Fibroblast of gingiva (primary cell): ENCODE measurements at places on chromosomes 3 and 15.

DNA sequence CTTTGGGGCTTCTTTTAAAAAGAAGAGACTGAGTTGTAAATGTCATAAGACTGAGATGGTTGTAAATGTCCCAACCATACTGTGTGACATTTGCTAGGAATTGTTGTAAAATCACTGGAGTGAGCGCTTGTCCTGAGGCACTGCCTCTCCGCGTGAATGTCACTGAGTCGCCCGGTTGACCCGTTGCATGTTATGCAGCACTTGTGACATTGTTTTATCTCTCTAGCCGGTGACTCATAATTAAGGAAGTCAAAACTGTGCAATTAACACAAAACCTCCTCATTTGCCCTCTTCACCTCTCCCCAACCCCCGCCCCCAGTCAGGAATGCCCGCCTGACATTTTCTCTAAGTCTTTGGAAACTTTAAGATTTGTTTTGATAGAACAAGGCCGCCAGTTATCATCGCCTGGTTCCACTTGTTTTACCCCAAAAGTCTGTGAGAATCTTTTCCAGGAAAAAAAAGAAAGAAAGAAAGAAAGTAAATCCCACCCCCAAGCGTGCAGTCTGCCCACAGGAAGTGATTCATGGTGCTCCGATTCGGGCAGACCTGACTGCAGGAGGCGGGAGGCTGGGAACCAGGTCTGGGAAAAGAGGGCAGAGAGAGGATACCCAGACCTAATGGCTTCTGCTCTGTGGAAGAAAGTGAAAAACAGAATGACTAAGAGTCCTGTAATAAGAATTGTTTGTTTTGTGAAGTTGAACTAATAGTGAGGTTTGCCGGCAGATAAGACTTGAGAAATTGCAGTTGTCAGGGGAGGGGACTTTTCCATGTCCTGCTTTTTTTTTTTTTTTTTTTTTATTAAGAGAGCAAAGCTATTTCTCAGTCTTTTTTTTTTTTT lies 84.8 kb downstream of the SMAD3 start:
- DNase-seq, result peak; percentile 75

GRCh38 chr3:43609406-43609805 lies 12.4 kb downstream of the ANO10 start:
- no peak for DNase-seq

DNA sequence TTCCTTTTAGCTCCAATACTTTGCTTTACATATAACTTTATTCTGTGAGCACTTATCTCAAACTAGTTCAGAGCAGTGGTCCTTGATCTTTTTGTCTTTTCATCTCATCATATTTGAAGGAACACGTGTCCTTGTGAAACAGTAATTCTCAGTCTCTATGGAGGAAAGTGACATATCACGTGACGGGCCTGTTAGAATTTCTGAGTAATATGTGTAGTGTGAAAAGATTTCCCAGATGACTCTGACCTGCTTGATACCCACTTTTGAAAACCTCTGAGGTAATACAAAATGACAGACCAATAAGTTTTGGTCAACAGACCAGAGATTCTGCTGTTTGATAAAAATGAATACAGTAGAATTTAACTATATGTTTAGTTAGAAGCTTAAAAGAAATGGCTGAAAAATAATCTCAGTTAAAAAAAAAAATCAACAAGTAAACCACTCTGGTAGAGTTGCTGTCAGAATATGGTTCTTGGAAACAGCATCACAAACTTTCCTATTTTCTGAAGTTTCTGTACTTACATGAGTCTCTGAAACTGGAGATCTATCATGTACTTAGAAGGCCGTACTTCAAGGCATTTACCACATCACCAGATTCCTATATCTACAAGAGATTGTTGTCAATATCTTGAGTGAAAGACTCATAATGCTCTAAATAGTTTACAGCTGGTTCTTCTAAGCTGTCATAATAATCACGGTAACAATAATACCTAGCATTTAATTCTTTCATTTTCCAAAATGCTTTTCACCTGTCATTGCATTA lies 590.2 kb upstream of the TBL1XR1 start:
- no peak for DNase-seq

DNA sequence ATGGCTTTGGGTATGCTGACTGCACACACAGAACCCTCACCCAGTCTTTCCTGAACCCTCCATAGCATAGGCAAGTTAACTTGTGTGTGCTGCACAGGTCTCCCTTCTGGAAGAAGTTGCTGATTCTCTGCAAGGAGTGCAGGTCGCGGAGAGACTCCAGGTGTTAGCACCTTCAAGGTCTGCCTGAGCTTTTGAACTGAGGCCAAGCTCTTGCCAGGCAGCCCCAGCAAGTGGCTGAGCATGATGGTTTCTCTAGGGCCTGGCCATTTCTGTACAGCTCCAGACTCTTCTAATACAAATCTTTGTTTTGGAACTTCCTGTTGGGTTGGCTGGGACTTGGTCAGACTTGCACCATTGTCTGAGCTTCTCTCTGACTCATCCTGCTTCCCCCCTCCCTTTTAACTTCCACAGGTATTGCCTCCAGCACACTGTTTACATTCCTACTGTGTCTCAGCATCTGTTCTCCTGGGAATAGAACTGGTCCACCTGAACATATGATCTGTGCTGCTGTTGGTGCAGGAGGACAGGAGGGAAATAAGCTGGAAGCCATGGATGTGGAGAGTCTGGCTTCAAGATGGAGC lies 53.3 kb downstream of the KY start:
- no peak for DNase-seq

DNA sequence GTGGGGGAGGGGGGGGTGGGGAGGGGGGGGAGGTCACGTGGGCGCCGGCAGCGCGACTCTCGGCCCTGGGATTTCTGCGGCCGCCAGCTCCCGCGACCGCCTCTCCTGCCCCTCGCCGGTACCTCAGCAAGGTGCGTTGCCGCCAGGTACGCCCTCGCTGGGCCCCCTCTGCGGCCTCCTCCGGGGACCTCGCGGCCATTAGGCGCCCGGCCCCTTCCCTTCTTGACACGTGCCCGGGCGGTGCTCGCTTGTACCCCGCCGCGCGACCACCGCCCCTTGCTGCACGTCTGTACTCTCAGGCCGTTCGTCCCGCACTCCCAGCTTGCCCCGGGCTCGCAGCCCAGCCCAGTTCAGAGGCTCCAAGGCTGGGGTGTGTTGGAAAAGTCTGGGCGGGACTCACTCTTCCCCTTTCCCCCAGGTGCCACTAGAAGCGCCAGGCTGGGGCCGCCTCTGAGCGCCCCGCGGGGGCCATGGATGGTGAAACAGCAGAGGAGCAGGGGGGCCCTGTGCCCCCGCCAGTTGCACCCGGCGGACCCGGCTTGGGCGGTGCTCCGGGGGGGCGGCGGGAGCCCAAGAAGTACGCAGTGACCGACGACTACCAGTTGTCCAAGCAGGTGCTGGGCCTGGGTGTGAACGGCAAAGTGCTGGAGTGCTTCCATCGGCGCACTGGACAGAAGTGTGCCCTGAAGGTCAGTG lies at the start of gene MAPKAPK3:
TSS of gene MAPKAPK3 (plus strand) at position 56 of the 696 bp plus-strand sequence. CDS start at position 471, 415 bp downstream.
- no peak for DNase-seq

GRCh38 chr3:110783541-110783940 lies 288.1 kb upstream of the NECTIN3 start:
- DNase-seq, result no peak

- no peak for DNase-seq
These were observed 325.2 kb upstream of the NR2E3 start for GRCh38 chr15:71485094-71485693.

DNA sequence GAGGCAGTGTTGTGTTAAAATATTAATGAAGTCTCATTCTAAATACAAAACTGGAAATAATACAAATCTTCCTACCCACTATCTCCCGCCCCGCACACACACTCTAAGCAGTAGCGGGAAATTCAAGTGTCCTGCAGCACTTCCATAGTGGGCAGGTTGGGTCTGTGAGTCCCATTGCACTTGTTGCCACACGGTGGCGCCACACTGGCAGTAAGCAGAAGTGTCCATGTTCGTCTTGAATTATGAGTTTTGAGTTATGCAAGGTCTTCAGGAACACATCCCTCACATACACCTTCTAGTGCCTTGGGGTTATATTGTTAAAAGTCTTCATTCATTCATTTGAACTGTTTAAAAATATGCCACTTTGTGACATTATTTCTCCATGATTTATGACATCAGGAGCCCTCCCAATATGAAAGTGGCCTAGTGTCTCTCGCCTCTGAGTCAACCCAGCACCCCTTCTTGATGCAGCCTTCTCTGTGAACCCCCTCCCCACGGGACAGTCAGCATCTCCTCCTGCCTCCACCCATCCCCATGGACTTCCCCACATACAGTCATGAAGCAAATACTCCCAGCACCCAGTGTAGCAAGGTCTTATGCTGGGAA lies 17.6 kb upstream of the CCDC174 start:
- DNase-seq, result peak; percentile 54

GRCh38 chr3:186110975-186111974 lies 2.4 kb upstream of the ETV5 start:
- DNase-seq, result no peak

GRCh38 chr3:184582646-184583577 lies 21.3 kb downstream of the EPHB3 start:
- peak; percentile 52 for DNase-seq

GRCh38 chr3:66394753-66395249 lies 106.0 kb downstream of the LRIG1 start:
- no peak for DNase-seq

- peak; percentile 77 for DNase-seq
These were observed 75.9 kb downstream of the BOC start for GRCh38 chr3:113287111-113287802.

DNA sequence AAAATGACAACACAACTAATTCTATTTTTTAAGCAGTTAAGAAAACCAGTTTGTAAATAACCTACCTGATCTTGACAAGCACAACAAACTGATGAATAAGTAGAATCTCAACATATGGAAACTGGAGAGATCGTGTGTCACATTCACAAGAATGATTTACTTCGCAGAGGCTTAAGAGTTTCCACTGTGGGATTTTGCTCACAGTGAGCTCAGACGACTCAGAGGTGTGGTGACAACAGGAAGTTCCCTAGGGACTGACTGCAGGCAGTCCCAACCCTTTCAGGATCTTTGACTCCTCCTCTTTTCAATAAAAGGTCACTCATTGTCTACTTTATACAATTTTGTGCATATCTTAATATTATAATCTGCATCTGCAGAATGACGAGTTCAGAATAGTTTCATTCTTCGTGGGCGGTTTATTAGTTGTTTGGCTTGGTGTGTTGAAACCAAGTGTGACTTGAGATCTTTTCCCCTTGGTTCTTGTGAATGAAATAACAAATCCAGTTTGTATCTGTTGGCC lies at the start of gene LIPH:
TSS of gene LIPH (minus strand) at position 231 of the 520 bp plus-strand sequence. CDS start at position 114, 117 bp downstream.
- no peak for DNase-seq

GRCh38 chr3:56269755-56270535 lies 198.3 kb downstream of the ERC2 start:
- peak; percentile 29 for DNase-seq

GRCh38 chr3:35602395-35602936 lies 36.9 kb upstream of the ARPP21 start:
- peak; percentile 6 for DNase-seq
